ENCODE measurements at places on chromosomes 11 and 22.
A peak's percentile ranks its signal among the peaks of the same experiment; 100 is the strongest.

DNA sequence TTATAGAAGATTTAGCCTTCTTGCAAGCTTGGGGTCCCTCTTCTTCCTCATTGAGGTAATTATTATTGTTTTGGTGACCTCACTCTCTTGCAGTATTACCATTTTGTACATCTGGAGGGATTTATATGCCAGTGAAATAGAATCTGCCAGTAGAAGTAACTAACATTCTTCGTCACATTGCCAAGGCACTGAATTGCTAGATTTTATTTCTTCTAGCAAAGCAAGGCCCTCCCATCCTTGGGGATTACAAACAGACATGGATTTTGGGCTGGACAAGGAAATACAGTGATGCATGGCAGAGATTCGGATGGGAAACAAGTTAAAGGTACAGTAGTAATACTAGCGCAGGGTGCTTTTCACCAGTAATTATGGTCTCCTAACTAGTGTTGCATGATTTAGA lies 7.8 kb downstream of the ADAMTS15 start:
- no peak for DNase-seq

DNA sequence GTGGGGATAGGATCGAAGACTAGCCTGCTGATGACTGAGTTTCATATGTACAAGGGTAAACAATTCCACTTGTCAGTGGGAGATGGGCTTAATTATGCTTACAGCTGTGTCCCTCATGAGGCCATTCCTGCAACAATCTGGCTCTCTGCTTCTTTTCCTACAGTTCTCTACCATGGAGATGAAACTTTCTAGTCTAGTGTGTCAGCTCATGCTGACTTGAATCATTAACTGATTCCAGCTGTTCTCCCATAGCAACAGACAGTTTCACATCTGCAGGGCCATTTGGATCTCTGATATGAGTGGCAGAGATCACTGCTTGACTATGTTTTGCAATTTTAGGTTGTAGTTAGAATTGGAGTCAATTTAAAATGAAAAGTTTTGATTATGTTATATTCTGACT lies 1251.7 kb upstream of the RAG2 start:
- no peak for DNase-seq

- no peak for DNase-seq
These were observed 808.0 kb upstream of the LUZP2 start for GRCh38 chr11:23688835-23689234.

- peak; percentile 75 for DNase-seq
These were observed at the start of the genes ACAD8 and THYN1 for GRCh38 chr11:134253188-134253993. ACAD8 (plus strand) TSS chr11:134253568; CDS start chr11:134253601, 33 bp downstream. THYN1 (minus strand) TSS chr11:134253352; CDS start chr11:134252882, 470 bp downstream.

DNA sequence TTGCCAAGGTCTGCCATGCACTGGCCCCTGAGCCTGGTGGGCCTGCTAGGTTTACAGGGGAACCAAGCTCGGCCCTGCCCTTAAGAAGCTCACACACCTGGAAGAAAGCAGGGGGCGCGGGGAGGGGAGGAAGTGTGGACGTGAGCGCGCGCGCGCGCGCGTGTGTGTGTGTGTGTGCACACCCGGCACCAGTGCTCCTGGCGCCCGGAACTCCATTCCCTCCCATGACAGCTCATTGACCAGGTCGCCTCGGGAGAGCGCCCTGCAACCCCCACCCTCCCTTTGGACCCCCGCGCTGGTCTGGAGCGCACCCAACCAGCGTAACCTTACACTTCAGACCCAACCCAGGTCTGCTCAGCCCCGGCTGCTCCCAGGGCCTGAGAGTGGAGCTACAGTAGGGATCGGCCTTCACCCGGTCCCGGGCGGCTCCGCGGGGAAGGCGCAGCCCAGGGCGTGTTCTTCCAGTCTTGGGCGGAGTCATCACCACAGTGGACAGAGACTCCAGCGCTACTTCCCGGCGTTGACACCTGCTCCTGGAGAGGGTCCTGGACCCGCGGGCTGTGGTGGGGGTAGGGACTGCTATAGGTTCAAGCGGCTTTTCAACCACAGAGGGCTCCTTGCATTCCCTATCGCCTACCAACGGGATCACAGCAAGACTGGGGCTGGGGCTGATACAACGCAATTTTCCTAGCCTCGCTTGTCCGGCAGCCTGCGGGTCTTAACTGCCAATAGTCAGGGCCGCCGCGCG lies 1.5 kb downstream of the GALNT18 start:
- DNase-seq, result no peak

GRCh38 chr22:23008896-23009295 lies 61.4 kb upstream of the GNAZ start:
- no peak for DNase-seq

- DNase-seq, result no peak
These were observed 69.7 kb downstream of the NELL1 start for GRCh38 chr11:20739107-20739506.

GRCh38 chr11:22674470-22675439 lies 8.3 kb downstream of the GAS2 start:
- no peak for DNase-seq

DNA sequence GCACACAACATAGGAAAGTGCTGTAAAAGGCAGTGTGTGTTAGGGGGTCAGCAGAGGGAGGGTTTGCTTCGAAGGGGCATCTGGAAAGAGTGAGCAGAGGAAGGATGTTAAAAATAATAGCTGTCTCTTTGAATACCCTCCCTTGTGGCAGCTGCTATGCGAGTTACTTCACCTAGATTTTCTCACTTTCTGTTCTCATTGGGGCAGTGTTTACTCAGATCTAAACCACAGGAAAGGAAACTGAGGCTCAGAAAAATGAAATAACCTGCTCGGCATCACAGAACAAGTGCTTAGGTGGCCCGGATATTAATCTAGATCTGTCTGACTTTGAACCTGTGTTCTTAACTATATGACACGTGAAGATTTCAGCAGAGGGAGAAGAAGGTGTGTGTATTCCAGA lies 125.3 kb downstream of the C11orf91 start:
- no peak for DNase-seq

DNA sequence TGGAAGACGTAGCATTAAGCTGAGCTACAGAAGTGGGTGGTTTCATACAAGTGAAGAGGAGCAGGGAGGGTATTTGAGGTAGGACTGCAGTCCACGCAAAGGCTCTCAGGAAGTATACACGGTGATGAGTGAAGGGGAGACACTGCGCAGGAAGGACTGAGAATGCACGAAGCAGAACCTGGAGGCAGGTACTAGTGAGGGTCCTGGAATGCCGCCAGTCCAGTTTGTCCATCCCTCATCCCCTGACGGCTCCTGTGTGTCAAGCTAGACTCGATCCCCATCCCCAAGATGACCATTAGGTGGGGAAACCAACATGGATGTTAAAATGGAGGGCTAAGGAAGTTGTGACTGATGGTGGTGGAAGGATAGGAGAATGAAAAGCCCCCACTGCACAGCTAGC lies 23.8 kb downstream of the ART5 start:
- no peak for DNase-seq

DNA sequence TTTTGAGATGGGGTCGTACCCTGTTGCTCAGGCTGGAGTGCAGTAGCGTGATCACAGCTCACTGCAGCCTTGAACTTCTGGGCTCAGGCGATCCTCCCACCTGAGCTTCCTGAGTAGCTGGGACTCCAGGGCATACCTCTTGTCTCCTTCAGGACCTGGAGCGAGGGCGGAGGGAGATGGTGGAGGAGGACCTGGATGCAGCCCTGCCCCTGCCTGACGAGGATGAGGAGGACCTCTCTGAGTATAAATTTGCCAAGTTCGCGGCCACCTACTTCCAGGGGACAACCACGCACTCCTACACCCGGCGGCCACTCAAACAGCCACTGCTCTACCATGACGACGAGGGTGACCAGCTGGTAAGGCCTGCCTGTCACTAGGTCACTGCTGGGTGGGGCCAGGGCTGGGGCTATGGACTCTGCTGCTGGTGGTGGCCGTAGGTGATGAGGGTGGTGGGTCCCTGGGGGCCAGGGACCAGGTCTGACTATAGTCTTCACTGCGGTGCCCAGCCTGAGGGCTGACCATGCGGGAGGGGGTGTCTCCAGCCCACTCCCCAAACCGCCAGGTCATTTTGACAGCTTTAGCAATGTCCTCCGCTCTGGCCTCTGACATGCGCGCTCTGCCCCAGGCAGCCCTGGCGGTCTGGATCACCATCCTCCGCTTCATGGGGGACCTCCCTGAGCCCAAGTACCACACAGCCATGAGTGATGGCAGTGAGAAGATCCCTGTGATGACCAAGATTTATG lies 53.9 kb downstream of the MYO7A start:
- DNase-seq, result no peak

DNA sequence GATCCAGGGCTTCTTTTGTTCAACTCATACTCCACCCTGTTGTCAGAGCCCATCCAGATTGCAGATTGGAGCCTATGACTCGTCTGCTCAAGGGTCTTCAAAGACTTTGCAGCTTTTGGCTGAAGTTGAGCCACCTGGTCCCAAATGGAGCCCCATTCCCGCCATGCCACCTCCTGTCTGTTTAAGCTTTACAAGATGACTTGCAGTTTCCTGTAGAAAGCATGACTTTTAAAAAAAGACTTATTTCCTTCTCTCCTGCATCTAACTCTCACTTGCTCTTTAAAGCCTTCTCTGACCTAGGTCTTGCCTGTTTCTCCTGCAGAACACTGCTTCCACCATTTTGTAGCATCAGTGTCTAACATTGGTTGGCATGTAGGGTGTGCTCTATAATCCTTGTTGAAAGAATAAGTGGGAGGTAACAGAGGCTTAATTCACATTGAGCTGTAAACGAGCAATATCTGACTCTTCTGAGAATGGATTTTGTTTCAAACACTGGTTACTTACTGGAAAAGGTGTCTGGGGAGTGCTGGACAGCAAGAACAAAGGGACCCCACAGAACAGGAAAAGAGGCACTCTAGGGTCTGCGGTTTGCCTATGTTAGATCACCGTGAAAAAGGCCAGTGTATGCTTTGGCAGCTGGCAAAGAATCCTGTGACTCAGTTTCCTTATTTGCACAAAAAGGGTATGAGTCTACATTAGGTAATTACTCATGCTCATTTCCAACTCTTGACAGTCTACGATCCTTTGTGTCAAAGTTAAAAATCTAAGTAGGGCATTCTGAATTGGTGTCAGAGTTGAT lies 30.3 kb downstream of the NF2 start:
- DNase-seq, result no peak

GRCh38 chr11:7614656-7615055 lies 58.6 kb downstream of the CYB5R2 start:
- DNase-seq, result no peak

DNA sequence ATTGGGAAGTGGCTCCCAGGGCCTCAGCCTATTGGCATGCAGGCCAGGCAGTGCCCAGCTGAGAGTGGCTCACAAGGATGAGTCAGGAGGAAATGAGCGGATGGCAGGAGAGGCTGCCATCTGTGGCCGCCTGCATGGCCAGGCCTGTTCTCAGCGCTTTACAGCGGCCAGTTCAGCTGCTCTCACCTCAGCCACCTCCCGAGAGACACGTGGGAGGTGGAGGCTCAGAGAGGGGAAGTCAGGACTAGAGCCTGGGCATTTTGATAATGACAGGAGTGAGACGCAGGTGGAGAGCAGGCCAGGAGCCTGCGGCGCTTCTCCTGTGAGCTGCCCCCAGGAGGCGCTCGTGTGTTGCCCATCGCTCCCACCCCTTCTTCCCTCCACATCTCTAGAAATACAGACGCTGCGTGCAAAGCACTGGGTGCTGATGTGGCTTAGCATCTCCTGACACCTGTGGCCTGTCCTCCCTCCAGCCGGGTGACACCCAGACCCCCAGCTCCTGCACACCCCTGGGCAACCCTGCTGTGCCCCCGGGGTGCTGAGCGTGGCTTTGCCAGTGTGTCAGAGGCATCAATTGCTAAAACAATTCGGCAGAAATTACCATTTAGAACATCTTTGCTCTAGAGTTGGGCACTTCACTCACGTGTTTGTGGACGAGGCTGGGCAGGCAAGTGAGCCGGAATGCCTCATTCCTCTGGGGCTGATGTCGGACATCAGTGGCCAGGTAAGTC lies 21.4 kb upstream of the PANX2 start:
- DNase-seq, result no peak
